Cerebellum (tissue), 4 donors: ENCODE measurements at places on chromosomes 1 and 21.

- no peak for DNase-seq
These were observed 92.6 kb downstream of the LPAR3 start for GRCh38 chr1:84800090-84801073.

GRCh38 chr1:171140401-171140800, 44.7 kb upstream of the FMO2 start:
- DNase-seq: no peak

DNA sequence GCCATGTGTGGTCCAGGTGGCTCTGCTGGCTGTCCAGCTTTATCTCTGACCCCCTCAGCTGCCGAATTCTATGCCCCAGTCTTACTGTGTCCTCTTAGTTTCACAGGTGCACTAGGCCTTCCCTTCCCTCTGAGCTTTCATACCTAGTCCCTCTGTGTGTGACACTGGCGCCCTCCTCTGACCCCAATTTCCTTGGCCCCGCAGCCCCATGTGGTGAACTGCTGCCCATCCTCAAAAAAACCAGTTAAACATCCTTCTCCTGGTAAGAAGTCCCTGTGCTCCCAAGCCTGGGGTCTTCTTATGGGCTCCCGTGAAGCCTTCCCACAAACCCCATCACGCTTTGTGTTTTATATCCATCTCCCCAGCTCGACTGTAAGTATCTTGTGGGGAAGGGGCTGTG, 93.9 kb upstream of the TSPAN2 start:
- no peak for DNase-seq

DNA sequence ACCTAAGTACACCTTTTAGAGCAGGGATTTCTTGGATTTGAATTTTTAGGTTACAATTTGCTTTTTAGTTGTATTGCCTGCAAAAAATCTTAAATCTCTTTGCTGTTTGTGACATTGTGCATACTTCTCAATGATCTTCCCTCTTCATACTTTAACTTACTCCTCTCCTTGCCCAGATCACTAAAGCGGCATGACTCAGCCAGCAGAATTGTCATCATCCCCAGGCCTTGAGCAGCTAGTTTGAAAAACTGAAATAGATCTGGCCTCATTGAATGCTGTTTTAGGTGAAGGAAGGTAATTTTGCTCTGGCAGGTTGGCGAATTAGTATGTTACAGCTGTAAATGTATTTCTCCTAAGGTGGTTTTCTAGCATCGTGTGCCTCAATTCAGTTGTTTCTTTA, 145.9 kb downstream of the RYR2 start:
- no peak for DNase-seq

DNA sequence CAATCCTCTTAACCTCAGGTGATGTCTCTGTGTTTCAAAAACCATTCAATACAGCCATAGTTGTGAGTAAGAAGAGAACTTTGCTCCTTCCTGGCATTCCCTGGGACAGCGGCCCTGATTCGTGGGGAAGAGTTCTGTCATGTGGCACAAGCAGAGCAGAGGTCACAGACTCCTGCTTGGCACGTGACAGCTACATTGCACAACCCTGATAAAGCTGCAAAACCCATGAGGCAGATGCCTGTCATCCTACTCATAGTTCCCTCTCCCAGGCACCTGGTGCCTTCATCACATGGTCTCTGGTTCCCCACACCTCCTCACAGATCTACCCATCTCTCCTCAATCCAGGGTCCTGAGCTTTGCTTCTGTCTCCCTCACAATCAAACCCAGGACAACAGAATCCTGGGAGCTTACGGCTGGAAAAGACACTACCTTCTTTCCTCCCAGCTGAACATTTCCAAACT, 70.8 kb downstream of the PLPP3 start:
- DNase-seq: no peak

DNA sequence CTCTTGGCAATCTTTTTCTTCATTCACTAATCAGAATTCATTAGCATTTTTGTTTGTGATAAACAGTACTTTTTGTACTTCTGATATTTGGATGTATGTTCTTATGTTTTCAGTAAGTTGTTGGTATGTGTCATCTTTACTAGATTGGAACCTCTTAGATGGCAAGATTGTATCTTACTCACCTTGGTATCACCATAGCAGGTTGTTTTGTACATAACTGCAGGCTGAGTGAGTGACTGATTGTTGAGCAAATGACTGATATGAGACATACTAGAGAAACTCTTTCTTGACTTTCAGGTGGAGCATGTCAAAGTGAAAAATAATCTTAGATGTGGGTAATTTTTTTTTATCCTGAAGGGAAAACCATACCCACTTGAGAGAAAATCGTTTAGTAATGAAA, 173.7 kb downstream of the CLEC20A start:
- DNase-seq: no peak

GRCh38 chr1:101175466-101175865, 61.4 kb upstream of the S1PR1 start:
- DNase-seq: no peak

- no peak for DNase-seq
These were observed 16.2 kb upstream of the RNPC3 start for GRCh38 chr1:103509250-103509649.

GRCh38 chr1:78334952-78335351, 155.8 kb upstream of the PTGFR start:
- no peak for DNase-seq

DNA sequence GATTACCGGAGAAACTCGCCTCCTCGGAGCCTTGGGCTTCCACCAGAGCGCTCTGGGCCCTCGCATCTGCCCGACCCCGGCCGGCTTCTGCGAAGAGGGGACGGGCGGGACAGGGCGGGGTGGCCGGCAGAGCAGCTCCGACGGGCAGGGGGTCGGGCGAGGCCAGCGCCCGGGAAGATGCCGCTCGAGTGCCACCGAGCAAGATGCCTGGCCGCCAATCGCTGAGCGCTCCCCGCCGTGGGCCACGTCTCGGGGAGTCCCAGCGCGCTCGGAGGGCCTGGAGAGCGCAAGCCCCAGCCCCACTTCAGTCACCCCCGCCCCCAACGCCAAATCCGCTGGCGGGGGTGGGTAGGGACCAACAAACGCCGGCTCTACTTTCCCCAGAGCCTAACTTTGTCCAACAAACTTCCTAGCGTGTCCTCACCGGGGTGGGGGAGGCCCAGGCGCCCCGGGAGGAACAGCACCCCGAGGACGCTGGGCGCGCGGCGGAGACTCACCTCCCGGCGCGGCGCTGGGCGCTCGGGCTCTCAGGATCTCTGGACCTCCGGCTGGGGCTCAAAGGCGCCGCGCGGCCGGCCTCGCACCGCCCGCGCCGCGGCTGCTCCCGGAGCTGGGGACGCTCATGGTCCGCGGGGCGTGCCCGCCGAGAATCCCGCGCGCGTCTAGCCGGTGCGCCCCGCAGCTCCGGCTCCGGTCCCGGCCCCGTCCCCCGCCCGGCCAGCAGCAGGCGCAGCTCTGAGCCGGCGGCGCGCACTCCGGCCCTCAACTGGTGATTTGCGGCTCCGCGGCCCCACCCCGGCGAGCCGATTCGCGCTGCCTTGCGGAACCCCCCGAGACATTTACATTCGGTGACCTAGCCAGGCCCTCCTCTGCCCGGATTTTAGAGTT, at the start of gene BCAR3:
Gene BCAR3, minus strand, starts transcription at position 737 of the 888 bp plus-strand sequence. CDS start 6,907 bp downstream, outside the sequence.
- peak; percentile 32 for DNase-seq

DNA sequence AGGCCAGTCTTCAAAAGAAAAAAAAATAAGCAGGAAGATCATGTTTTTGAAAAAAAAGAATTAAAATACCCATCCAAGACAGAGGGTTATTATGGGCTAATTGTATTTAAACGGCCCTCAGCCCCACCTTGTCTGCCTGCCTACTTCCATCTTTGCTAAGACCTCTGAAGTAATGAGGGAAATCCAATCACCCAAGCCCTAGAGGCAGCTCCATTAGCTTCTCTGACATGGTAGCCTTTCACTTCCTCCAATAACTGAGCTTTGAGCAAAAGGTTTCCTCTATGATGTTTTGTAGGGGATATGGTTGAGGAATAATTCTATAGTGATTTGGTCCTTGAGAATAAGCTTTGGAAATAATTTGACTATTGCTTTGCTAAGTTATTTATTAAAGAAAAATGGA, 178.2 kb upstream of the SGIP1 start:
- no peak for DNase-seq

GRCh38 chr1:5459839-5460610, 532.2 kb downstream of the NPHP4 start:
- DNase-seq: no peak

DNA sequence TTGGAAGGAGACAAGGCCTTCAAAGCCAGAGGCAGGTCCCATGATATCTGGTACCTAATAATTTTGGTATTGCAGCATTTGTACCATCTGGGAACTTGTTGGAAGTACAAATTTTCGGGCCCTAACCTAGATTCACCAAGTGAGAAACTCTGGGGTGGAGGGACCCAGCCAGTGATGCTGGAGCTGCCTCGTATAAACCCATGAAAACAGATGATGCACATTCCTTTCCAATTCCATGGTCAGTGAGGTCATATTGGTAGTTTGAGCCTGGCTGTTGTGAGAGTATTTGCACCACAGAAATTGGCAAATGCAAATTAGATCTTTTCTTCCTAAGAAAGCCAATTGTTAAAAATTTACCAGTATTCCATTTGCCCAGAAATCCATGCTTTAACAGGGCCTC, 269.6 kb upstream of the PLXNA2 start:
- no peak for DNase-seq

DNA sequence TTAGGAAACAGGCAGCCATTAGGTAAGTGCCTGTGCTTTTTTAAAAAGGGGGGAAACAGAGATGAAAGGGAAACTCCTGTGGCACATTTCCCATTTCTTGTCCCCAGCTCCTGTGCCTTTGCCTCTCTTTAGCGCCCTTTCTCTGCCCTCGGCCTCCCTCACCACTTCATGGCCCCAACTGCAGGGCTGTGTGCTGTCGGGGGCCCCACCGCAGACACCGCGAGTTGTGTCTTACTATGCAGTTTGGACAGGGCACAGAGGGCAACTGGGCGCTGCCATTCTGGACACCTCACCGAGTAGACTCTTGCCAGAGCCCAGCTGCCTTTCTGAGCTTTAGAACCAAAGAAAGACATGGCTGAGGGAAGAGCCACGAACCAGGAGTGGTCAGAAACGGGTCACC, 93.7 kb upstream of the LPGAT1 start:
- DNase-seq: no peak

- no peak for DNase-seq
These were observed 6.4 kb downstream of the MYOM3 start for GRCh38 chr1:24105368-24106160.

DNA sequence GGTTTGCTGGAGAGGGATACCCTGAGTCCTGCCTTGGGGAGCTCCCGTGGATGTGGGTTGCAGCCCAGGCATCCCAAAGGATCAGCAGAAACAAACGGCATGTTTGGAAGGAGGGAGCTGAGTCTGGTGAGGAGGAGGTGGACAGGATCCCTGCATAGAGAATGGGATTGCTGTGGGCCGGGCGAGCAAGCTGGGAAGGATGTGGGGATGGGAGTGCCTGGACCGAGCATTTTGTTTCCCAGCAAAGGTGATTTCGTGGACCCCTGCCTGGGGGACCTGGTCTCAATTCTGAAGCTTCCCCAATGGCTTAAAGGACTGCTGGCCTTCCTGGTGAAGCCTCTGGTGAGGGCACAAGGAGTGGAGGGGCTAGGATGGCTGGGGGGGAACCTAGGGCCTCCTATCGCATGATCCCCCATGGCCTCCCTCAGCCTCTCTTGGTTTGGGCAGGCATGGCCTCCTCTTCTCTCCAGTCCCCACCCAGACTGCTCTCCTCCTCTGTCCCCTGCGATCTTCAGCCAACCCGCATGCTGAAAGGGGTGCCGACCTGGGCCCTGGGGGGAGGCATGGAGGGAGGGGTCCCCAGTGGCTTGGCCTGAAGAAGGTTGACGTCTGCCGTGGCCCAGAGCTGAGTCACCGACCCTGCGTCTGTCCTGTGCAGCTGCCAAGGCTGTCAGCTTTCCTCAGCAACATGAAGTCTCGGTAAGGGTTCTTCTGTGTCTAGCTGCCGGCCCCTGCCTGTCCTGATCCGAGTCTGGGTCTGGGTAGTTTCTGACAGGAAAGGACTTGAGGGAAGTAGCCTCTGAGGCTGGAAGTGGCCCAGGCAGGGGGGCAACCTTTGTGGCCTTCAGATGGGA, 16.3 kb downstream of the FAAH start:
- DNase-seq: no peak

GRCh38 chr1:111813440-111814304, 58.0 kb downstream of the DDX20 start:
- no peak for DNase-seq

DNA sequence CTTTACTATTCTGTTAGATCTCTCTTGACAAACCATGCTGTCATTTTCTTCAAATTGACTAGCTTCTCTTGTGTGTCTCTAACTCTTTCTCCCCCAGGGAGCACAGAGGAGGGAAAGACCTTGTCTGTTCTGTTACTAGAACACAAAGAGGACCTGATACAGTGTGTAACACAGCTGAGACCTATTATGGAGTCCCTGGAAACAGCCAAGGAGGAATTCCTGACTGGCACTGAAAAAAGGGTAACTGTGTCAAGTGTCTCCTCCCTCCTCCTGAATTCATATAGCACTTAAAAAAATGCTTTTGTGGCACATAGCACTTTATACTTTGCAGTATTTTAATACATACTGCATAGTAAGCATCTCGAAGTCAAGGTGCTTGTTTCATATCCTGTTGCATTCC, 50.6 kb downstream of the ZBTB40 start:
- DNase-seq: no peak

- no peak for DNase-seq
These were observed 8.5 kb downstream of the TGFB2 start for GRCh38 chr1:218353656-218354055.

GRCh38 chr21:24403221-24403620, 1204.1 kb downstream of the MRPL39 start:
- DNase-seq: no peak

GRCh38 chr1:223752721-223753515, 40.6 kb downstream of the CAPN2 start:
- no peak for DNase-seq

DNA sequence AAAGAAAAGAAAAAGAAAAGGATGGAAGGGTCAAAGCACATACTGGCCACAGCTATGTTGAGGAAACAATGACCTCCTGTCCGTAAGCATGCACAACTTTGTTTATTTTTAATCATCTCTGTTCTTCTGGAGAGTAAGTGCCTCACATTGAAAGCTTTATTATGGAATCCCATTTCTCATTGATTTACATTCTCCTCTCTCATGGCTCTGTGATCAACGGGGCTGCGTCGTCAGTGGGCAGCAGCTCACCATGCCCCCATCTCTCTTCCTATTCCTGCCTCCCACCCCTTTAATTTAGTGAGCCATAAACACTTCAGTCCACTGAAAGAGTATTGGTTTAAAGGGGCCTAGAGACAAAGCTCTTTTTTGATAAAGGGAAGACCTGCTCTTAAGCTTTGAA, 98.9 kb downstream of the KAZN start:
- no peak for DNase-seq

- no peak for DNase-seq
These were observed 440 bp downstream of the TNFRSF25 start for GRCh38 chr1:6465461-6466005.

- no peak for DNase-seq
These were observed 36.8 kb upstream of the RUNX3 start for GRCh38 chr1:24966724-24967346.

GRCh38 chr1:104765085-104765484, 1015.4 kb downstream of the AMY1C start:
- DNase-seq: no peak

- no peak for DNase-seq
These were observed 281.1 kb downstream of the PTPRU start for GRCh38 chr1:29517251-29518086.
